HTR-8/SVneo (cell line): ENCODE measurements at places on chromosomes 5 and 9.
A peak's percentile ranks its signal among the peaks of the same experiment; 100 is the strongest.

DNA sequence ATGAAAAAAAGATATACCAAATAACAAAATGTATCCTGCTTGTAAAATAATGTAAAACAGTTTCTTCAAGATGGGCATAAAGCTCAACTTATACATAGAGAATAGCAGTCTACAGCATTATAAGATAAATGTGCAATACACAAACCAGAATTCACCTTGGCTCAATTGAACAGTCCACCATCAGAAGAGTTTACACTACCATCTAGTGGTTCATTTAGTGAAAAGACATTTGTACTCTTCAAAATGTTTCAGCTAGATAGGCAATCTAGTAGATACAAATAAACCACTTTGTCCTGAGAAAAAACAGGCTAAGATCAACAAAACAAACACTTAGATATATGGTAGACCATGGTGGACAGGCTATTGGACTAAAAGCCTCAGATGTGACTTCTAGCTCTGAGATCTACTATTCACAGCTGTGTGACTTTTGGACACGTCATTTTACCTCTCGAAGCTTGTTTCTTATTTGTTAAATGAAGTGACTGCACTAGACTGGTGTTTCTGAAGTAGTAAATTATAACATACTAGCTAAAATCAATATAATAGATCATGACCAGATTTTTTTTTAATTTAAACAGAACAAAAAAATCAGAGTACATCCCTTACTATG, 22.1 kb upstream of the TPD52L3 start:
- DNase-seq: peak; percentile 40

DNA sequence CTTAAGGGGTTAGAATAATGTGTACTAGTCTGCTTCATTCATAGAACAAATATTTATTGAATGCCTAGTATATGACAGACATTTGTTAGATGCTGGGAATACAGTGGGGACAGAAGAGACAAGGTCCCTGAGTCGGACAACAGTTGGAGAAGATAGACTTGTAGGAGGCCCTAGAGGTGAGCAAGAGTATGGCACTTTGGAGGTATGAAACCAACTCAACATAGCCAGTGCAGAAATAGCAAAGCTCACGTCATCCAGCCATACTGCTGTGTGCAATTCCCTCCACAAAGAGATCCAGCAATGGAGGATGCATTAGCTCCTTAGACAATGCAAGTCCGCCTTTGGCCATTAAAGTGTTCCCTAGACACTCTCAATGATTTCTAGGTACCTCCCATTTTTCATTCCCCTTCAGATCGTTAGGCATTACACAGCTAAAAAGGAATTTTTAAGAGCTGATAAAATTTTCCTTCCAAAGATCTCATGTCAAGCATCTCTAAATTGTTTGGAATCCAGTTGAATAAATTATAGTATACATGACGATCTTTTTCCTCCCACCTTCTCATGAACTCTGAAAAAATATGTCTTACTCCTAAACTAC, 1949.6 kb upstream of the WWC1 start:
- no peak for DNase-seq

DNA sequence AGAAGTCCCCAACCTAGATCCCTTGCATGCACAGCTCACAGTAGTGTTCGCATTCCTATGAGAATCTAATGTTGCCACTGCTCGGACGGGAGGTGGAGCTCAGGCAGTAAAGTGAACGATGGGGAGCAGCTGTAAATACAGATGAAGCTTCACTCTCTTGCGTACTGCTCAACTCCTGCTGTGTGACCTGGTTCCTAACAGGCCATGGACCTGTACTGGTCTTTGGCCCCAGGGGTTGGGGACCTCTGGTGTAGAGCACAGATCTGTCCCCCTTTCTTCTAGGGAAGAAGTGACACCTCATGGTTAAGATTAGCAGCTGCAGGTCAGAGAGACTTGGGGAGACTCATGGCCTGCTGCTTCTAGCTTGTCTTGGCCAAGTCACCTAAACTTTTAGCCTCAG, 7.1 kb downstream of the ARHGEF28 start:
- no peak for DNase-seq

DNA sequence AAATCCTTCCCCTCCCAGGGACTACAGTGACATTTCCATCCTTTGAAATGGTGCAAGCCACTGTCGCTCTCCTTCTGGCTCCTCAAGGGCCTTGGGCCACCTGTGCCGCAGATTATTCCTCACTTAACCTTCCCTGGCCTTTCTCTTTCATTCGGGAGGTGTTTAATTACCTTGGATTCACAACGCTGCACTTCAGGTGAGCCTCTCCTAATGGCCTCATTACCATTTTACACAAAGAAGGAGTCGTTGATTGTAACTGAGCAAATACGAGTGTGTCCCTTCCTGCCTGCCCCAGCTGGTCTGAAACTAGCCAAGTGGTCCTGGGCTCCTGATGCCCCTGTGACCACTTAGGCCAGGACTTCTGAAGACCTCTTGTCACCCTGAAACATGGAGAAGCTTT, 205.0 kb downstream of the CRB2 start:
- no peak for DNase-seq

DNA sequence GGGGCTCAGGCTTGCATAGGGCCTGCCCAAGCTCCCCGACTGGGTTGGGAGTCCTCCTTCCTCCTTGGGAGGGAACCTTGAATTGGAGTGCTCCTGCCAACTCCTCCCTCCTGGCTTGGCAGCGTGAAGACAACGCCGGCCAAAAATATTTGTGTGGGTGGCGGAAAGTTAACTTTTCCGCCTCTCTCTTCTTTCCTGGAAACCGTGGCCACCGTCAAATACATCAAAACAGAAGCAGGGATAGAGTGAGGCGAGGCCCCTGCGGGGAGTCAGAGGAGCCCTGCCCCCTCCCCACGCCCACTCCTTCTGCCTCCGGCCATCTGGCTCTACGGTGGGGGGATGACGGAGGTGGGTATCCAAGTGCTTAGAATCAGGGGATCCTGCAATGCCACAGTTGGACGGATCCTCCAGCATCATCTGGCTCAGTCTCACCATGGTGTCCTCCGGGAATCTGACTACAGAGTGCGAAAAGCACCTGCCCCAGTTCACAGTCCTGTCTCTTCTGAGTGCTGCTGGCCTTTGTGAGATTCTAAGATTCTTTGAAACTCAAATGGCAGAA, 25.2 kb upstream of the SYNPO start:
- DNase-seq: no peak

DNA sequence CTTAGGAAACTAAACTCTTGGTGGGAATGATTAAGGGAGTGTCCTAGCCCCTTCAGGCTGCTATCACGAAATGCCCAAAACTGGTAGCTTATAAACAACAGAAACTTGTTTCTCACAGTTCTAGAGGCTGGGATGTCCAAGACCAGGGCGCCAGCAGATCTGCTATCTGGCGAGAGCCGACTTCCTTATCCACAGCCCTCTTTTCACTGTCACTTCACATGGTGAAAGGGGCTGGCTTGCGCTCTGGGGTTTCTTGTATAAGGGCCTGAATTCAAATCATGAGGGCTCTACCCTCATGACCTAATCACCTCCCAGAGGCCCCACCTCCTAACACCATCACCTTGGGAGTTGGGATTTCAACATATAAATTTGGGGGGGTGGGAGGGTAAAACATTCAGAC, 49.1 kb downstream of the IPPK start:
- no peak for DNase-seq

DNA sequence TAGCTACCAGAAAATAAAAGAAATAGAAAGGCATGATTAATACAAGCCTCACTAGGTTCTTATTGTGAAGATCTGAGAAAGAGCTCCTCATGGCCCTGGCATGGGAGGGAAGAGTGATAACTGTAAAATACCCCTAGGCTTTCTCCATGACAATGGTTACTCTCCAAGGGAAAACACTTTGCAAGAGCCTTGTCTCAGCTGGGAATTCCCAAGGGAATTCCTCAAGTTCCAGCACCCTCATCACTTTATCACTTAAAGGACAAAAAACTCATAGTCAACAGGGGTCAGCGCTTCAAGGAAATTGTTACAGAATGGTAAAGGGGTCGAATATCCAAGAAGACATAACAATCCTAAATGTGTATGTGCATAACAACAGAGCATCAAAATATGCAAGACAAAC, 21.2 kb downstream of the SYK start:
- DNase-seq: no peak
